Activated naive CD4-positive, alpha-beta T cell (primary cell): ENCODE measurements at places on chromosomes 11 and 22.

- no peak for DNase-seq
These were observed 16.2 kb upstream of the ARHGAP20 start for GRCh38 chr11:110728476-110728875.

GRCh38 chr11:78720281-78720989 lies 145.8 kb upstream of the NARS2 start:
- no peak for DNase-seq

- DNase-seq, result no peak
These were observed 606 bp downstream of the RASSF7 start for GRCh38 chr11:561148-562003.

GRCh38 chr11:80722629-80723028 lies 1281.8 kb upstream of the TENM4 start:
- DNase-seq, result no peak

GRCh38 chr11:82080160-82080559 lies 653.5 kb downstream of the FAM181B start:
- no peak for DNase-seq

DNA sequence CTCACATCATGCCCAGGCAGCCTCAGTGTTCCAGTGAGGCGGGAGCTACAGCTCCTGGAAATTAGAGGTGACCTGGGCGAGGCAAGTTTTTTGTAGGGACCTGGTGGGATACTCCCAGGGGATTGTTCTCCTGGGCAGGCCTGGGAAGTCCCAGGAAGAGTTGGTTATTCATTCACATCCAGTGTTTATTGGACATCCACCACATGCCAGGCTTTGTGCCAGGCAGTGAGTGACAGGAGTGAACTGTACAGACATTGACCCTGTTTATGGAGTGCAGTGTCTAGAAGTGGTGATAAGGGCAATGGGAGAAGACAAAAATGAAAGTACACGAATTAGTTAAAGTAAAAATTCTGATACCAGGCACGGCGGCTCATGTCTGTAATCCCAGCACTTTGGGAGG lies 29.4 kb downstream of the YWHAH start:
- no peak for DNase-seq

DNA sequence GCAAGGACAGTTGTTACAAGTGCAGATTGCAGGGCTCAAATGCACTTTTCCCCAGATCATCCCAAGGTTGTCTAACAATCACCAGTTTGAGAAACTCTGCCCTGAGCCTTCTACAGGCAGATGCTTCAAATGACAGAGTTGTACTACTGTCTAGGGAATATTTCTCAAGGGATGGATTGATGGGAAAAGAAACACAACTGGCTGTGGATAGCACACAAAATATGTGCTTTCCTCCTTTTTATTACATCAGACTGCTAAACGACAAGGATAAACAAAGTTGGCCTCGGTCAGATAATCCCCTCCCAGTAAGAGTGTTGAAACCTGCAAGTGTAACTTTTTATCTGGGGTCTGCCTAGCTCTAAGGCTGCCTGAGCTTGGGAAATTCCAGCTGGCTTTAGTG lies 46.6 kb upstream of the SORL1-AS1 start:
- DNase-seq, result no peak

DNA sequence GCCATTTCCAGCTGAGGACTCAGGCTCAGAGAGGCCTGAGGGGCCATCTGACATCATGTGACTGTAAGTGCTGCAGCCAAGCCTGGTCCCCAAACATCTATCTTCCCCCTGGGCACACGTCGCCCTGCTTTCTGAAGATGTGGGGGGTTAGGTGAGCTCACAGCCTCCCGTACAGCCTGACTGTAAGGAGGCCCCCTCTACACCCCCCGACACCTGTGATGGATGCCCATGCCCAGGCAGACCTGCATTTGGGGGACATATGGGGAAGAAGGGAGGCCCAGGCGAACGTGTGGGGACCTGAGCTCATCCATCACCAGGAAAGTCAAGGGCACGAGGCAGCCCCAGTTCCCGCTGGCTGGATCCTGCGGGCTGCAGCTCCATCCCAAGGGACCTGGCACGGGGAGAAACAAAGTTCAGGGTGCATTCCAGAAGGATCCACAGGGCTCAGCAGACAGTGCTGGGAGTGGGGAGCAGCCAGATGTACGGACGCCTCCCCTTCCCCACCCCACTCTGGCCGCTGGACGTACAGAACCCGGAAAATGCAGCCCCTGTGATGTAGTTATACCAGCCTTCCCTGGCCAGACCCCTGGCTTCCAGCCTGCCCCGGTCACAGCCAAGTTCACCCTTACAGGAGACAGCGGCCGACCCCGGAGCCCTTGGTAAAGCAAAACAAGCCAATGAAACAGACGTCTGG lies 1431.4 kb downstream of the BRD1 start:
- no peak for DNase-seq

DNA sequence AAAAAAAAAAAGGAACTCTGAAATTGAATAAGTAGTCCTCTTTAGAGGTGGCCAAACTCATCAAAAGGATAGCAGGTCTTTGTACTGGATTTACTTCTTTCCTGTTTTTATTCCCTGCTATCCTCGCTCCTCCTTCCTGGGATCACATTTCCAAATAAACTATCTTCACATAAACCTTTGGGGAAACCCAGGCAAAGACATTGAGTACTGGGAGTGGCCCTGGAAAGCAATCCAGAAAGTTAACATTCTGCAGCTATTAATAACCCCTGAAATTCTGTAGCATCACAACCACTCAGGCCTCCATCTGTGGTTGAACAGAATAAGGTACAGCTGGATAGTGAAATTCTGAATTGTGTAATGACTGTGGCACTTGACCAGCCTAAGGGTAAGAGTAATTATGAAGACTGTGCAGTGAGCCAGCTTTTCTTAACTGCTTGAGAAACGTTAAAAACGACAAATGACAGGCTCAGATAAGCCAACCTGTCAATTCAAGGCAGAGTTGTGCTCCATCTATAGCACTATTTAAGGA lies 58.8 kb downstream of the ISX start:
- DNase-seq, result no peak

- DNase-seq, result peak; percentile 86
These were observed 1.6 kb downstream of the PIM3 start for GRCh38 chr22:49962012-49962750.

DNA sequence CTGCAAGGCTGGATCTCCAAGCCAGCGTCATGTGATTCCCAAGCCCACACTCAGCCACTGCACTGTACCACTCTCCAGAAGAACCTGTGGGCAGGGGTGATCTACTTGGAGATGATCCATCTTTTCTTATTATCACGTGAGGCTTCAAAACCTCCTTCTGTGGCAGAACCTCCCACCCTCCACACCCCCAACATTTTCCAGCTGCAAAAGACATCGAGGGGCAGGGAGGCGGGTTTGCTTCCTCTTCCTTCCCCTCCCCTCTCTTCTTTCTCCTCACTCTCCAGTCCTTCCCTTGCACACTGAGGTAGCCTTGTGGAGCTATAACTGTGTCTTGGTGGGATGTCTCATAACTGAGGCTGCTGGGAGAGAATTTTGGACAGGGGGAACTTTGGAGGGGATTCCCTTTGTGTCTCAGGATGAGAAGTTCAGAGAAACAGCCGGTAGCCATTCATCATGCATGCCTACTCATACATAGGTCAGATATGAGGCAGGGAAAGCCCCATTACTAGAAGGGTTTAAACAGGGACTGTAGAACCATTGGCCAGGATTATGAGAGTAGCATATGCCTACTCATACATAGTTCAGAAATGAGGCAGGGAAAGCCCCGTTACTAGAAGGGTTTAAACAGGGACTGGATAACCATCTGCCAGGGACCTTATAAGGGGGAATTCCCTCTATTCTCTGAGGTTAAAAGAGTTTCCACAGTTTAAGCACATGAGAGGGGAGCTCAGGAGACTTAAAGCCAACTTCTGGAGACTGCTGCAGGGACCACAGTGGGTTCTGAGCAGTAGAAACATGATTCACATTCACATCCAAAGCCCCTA lies 420.7 kb upstream of the CADM1 start:
- DNase-seq, result no peak

DNA sequence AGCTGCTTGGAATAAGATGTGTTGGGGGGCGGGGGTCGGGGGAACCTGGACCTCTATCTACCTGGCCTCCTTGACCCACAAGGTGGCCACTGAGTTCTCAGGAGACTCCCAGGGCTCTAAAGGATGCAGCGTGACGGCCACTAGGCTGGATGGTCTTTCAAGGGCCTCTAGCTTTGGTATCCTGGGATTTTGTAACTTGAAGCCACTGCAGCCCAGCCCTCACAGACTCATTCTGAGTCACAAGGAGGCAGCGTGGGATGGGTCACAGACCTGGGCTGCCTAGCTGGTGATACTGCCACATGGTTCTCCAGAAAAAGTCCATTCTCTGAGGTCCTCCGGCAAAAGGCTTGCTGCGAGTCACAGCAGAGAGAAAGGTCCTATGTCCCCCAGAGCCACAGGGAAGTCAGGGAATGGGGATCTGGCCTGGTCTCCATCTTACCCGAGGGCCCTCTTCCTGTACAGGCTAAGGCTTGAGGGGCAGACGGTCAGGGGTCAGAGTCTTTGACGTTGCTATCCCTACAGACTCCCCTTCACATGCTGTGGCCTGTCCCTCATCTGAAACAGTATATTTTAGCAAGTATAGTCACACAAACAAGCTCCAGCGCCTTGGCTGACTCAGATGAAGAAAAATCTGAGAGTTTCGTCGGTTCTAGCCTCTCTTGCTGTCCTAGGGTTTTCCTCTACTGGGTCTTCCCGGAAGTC lies 52.4 kb downstream of the KCNC1 start:
- no peak for DNase-seq

DNA sequence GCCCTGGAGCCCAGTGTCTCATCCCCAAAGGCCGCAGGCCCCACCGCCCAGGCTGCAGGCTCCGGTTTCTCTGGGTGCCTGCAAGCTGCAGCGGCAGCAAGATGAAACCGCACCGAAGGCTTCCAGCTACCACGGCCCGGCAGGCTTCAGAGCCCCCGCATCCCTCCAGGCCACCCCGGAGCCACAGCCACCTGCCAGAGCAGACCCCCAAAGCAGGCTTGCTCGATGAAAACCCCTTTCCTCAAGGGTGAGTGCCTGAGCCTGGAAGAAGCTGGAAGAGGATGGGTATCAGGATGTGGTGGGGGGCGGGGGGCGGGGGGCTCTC lies 24.5 kb upstream of the GNB1L start:
- DNase-seq, result no peak

DNA sequence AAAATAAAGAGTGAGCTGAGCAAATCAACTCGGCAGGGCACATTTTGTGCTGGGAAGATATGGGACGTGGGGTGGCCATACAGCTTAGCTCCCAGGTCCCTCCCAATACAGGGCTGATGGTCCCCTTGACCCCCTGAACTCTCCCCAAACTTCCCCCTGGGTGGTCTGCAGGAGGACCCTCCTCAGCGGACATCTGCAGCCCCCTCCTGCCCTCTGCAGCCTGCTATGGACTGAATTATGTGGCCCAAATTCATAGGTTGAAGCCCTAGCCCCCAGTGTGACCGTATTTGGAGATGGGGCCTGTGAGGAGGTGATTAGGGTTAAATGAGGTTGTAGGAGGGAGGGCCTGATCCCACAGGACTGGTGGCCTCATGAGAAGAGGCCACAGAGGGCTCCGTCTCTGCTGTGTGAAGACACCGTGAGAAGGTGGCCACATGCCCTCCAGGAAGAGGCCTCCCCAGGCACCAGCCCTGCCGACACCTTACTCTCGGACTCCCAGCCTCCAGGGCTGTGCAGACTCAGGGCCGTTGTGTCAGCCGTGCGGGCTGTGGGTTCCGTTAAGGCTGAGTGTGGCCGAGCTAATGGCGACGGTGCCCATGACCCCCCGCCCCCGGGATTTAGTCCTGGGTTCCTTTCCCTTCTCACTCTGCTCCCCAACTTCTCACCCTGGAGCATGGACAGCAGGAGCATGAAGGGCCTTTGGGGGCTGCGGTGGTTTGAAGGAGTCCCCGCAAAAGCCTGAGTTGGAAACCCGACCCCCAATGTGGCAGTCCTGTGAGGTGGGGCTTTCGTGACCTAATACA lies 1042.8 kb downstream of the BRD1 start:
- DNase-seq, result no peak

GRCh38 chr22:24859587-24859986 lies 53.6 kb downstream of the SGSM1 start:
- DNase-seq, result no peak

- DNase-seq, result no peak
These were observed at the start of gene CHRNA10 for GRCh38 chr11:3671334-3672254. TSS of gene CHRNA10 (minus strand) at chr11:3671384. CDS start at chr11:3671312, 72 bp downstream.

GRCh38 chr11:18320617-18321016 lies 1.3 kb downstream of the HPS5 start:
- DNase-seq, result no peak

DNA sequence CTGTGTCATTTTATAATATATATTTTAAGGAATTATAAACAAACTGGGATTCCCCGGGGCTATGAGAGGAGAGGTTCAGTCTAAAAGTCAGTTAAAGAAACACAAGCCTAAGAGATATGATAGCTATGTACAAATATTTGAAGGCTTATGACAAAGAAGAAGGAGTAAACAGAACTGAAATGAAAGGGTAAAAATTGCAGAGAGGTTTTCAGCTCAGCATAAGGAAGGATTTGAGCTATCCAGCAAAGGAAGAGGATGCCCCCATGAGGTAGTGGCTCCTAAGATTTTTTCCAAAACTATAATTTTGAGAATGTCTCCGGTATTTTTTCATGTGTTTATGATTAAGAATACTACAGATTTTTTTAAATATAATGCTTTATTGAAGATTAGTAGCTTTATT lies 57.9 kb upstream of the ANGPTL5 start:
- DNase-seq, result no peak

GRCh38 chr22:46833228-46833627 lies 70.8 kb downstream of the TBC1D22A start:
- no peak for DNase-seq

GRCh38 chr11:96134602-96135001 lies 208.4 kb downstream of the MAML2 start:
- no peak for DNase-seq

GRCh38 chr22:45155050-45155840 lies 8.5 kb upstream of the NUP50 start:
- no peak for DNase-seq

- DNase-seq, result no peak
These were observed 40.5 kb downstream of the GGTLC2 start for GRCh38 chr22:22684580-22685561.

DNA sequence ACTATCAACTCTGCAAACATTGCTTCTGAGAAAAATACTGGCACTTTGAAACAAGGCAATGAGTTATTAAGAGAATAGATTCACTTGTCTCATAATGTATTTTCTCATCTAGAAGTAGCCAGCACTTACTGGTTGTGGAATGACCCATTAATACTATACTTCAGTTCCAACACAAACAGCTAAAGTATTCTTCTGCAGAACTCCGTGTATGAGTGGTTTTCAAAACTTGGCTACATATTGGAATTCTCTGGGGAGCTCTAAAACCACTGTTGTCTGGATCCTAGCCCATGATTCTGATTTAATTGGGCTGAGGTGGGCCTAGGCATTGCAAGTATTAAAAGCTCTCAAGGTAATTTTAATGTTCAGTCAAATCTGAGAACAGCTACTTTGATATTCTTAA lies 1416.4 kb upstream of the RAG2 start:
- no peak for DNase-seq
